Suppressor macrophage treated with lipopolysaccharide for 1 hour (primary cell): ENCODE measurements at places on chromosomes 1 and 21.
A peak's percentile ranks its signal among the peaks of the same experiment; 100 is the strongest.

DNA sequence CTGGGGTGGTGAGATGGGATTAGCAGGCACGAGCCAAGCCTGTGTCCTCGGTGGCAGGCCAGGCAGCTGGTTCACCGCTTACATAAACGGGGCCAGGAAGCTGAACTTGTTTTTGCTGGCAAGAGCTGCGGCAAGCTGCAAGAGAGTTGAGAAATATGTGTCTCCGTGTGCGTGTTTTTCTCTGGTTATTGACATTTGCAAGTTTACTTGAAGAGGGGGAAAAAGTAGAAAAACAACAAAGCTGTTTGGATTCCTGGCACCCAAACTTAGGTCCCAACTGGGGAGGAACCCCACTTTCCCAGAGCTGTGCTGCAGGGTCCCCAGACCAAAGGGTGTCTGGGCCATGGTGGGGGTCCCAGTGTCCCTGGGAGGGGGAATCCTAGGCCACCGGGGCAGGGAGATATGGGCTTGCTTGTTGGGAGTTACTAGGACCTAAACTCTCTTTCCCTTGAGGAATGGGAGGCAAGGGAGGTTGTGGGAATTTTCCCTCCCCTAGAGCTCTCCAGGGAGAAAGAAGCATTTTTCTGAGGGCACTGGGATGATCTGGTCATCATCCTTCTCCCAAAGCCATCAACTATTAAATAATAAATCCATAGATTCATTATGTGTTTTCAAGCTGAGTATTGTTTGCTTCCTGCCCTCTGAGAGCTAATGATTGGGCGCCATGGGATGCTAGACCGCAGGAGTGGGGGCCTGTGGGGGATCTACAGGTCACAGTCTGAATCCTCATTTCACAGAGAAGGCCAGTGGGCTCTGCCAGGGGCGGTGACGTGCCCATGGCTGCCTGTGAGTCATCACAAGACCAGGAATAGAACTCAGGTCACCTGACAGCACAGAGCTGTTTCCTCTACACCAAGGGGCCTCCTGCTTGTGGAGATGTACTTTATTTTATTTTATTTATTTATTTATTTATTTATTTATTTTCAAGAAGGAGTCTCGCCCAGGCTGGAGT is 14.8 kb downstream of the IL6R start:
- DNase-seq, result peak; percentile 94

GRCh38 chr1:228217551-228218344 is 9.9 kb downstream of the OBSCN start:
- no peak for DNase-seq

GRCh38 chr1:191457889-191458288 is 700.4 kb upstream of the RGS18 start:
- DNase-seq, result no peak

DNA sequence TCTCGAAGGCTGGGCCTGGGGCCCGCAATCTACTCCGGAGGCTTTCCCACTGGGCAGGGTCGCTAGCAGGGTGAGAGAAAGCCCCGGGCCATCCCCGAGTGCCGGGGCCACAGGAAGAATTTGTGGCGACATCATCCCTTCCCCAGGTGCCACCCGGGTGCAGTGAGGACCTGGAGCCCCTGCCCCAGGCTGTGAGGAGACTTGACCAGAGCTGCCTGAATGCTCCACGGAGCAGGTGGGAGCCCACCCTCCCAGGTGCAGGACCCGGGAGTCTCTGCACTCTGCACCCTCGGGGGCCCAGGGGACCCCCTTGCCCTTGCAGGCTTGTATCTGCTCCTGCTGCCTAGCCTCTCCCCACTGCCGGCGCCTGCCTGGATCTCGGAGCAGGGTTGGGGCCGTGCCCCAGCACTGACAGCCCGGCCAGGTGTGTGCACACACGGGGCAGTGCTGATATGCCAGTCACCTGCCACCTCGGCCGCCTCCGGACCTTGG is 67.5 kb upstream of the RGS7 start:
- DNase-seq, result no peak

- no peak for DNase-seq
Measured at GRCh38 chr1:183847641-183848040, 42.7 kb downstream of the RGL1 start.
